ENCODE measurements at places on chromosomes 6 and 20. TPM values are rescaled to one million over a fixed set of nuclear protein-coding genes. Genes with fewer than 3 reads are reported as not detected.
A peak's percentile ranks its signal among the peaks of the same experiment; 100 is the strongest.

PRDM13 gene
- not detected for total RNA-seq

DNA sequence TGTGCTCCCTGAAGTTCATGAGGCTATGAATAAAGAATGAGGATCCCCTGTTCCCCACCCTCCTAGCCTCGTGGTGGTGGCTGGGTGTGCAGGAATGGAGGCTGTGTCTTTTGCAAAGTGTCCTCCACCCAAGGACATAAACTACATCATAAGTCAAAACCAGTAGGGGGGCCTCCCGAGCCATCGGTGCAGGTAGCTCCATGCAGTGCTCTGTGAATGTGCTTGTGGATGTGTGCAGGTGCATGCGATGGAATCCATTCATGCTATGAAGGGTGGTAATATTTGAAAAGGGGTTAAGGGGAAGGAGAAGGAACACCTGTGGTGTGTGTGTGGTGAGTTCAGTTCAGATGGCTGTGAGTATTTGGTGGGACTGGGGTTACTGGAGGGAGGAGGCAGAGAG is 197.3 kb downstream of the NRN1 start:
- no peak for DNase-seq

GRCh38 chr6:18561037-18561750 is 174.0 kb downstream of the RNF144B start:
- DNase-seq, result no peak

DNA sequence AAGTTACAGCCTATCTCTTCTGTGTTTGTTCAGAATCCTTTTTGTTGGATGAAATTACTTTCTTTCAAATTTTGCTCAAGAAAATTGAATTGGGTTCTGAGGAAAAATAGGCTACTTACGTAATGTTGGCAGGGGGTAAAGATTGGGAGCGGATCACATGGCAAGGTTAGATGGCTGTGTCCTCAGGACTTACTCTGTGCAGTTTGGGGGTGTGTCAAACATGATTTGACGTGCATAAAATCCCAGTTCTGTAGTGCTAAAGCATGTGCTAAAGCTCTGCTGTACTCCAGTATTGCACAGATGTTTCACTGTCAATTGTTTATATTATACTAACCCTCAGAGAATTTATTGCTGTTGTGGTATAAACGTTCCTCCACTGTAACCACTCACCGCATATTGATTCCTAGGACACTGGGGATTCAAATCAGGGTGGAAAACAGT is 2.6 kb downstream of the NT5E start:
- peak; percentile 81 for DNase-seq

- DNase-seq, result peak; percentile 89
Measured at GRCh38 chr6:11854408-11855165, 76.0 kb upstream of the ADTRP start.

- DNase-seq, result no peak
Measured at GRCh38 chr6:36128793-36129192, 1.5 kb upstream of the MAPK13 start.

- DNase-seq, result no peak
Measured at GRCh38 chr20:45097485-45098102, 3.3 kb downstream of the KCNS1 start.

Data from M059J (cell line).